ENCODE measurements at places on chromosomes 13 and 19.

DNA sequence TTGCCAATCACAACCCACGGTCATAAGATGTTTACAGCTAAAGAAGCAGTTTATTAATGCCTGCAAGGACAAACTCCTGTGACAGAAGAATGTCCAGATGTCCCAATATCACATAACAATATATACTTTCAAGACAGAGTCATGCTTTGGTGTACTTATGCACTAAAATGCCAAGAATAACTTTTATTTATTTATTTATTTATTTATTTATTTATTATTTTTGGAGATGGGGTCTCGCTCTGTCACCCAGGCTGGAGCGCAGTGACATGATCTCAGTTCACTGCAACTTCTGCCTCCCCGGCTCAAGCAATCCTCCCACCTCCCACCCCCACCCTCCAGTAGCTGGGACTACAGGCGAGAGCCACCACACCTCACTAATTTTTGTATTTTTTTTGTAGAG, 9.1 kb downstream of the TEX101 start:
- no peak for DNase-seq

GRCh38 chr19:31451686-31452330, 102.6 kb upstream of the TSHZ3 start:
- DNase-seq: no peak

DNA sequence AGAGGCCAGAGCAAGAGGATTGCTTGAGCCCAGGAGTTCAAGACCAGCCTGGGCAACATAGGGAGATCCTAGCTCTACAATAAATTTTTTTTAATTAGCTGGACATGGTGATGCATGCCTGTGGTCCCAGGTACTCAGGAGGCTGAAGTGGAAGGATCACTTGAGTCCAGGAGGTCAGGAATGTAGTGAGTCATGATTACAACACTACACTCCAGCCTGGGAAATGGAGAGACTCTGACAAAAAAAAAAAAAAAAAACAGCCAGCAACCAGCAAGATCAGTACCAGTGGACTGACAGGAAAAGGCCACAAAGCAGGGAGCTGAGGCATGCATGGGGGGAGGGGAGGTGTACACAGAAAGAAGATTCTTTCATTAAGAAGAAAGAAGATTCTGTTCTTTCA, 52.7 kb upstream of the RFXAP start:
- DNase-seq: no peak

GRCh38 chr19:41311072-41311471, 1.1 kb downstream of the CCDC97 start:
- DNase-seq: no peak

DNA sequence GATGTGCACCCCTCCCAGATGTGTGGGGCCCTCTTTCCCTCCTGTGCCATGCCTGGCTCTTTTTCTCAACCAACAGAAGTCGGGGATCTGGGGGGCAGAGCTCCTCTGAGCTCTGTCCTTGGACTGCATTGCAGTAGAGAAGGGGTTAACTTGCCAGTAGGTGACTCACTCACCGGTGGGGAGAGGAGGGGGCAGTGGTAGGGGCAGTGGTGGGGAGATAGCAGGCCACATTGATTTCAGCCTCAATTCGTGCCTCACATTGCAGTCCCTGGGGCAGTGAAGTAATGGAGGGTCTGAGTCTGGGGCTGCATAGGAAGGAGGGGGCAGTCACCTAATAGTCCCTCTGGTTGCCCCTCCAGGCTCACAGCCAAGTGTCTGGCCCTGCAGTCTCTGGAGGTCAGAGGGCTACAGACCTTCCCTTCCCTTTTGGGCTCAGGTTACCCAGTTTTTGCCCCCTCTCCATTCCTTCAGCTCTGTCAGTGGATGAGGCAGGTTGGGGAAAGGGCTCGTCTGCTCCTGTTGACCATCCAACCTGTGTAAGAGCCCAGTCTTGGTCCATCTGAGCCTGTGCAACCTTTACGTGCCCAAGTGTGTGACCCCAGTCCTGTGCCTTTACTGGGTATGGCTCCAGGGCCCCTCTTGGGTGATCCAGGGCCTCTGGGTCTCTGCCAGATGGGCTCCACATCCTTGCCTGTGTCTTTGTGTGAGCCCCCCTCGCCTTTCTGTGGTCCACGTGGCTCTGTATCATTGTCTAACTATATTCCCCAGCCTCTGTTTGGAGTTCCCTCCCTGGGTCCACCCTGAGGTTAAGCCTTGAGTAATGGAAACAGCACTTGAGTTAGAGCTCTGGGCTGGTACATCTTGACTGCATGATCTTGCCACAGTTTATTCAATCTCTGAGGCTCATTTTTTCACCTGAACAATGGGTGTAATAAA, 13.0 kb downstream of the CIC start:
- DNase-seq: no peak

DNA sequence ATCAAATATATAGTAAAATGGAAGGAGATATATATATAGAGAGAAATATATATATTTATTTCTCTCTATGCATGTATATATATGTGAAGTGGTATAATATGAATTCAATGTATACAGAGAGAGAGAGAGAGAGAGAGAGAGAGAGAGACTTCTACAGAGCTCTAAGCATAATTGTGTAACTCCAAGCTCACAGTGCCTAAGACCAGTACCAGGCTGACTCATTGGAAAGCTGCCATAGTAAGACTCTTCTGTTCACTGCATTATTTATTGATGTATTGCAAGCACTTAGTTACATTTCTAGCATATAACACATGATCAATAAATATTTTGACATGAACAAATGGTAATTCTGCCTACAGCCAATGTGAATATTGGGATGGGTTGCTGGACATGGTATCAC, 1734.7 kb downstream of the SLITRK1 start:
- no peak for DNase-seq

DNA sequence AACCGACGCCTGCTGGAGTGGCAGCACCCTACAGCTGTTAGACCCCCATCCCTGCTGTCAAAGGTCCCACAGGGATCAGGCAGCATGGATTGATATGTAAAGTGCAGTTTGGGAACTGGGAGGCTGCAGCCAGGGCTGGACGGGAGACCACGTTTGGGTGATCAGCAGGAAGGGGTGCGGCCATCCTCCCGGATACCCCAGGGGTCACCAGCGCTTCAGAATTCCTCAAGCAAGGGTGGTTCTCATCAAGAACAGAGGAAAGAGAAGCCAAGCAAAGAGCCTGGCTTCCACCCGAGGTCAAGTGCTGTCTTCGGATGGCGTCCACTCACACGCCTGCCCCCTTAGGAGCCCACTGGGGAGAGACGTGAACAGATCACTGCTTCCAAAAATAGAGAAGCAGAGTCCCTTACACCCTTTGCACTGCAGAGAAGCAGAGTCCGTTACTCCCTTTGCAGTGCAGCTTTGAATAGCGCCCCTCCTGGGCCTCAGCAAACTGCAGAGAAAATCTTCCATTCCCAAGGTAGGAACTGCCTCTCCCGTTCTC, 35.5 kb downstream of the DHRS12 start:
- no peak for DNase-seq

DNA sequence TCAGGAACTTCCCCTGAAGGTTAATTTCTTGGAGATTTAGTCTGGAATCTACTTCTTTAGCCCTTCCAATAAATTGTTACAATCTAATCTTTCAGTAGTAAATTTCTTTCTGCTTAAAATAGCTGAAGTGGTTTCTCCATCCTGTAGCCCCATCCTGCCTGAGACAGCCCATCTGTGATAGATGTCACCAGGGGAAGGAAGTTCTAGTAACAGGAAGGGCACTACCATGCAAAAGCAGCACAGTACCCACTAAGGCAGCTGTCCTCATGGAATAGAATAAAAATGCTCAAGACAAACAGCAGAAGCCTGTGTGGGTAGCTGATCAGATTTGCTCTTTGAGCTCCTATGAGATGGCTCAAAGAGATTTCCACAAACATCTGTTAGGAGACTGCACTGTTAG, 1036.5 kb downstream of the SLITRK5 start:
- DNase-seq: no peak

- no peak for DNase-seq
These were observed 1.5 kb downstream of the ENOX1 start for GRCh38 chr13:43785261-43785649.

DNA sequence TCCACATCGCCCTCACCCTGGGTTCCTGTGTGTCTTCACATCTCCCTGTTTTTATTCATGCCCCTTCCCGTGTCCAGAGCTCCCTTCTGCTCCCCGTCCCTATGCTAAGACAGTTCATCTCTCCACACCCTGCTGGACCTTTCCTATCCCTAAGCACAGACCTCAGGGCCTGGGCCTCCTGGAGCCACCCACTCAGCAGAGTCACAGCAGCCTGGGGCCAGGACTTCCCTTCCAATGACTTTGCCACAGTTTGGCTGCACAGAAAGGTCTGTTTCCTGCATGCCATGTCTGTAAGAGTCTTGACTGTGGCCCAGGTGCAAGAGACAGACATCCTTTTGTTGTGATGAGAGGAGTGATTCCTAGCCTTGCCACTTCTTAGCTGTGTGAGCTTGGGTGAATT, 470.7 kb downstream of the TSHZ3 start:
- DNase-seq: no peak

DNA sequence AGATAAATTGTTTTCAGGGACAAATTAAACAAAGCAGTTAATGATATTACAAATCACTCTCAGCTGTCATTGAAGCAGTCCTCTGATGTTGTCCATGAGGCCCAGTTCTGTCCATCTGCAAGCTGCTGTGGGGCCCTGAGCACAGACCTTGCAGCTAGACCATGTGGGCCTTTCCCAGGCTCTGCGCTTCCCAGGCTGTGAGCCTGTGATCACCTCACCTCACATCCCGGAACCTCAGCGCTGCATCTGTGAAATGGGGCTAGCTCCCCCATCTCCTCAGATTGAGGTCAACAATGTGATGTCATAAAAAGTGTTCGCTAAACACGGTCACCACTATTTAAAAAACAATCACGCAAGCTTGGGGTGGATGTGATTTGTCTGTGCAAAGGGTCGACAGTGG, 51.9 kb upstream of the UQCRFS1 start:
- DNase-seq: no peak

- no peak for DNase-seq
These were observed 32.0 kb downstream of the DHX34 start for GRCh38 chr19:47381121-47381520.
